SK-N-SH treated with all-trans-retinoic acid at 6 μM for 48 hours (cell line): ENCODE measurements at places on chromosomes 3 and 15.

GRCh38 chr3:53775834-53776251 is 70.4 kb downstream of the CHDH start:
- ATAC-seq, result no peak

DNA sequence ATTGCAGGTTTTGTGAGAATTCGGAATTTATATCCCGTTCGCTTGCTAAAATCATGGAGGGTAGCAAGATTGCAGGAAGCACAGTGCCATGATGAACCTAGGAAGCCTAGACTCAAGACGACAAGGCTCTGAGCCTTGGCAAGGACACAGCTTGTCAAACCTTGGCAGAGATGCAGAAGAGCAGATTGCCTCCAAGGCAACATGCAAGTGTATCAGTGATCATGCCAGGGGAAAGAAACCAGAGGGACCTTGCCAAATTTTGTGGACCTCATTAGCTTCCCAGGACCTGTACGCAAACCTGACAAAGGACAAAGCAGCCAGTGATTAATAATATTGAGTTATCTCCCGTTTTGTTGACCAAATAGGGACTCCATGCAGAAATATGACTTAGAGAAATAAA is 159.7 kb downstream of the GOLIM4 start:
- no peak for ATAC-seq

GRCh38 chr3:45870099-45870498 is 16.2 kb upstream of the CCR9 start:
- no peak for ATAC-seq

- no peak for ATAC-seq
Observed at GRCh38 chr15:101200181-101200580, 51.7 kb downstream of the CHSY1 start.

GRCh38 chr3:66083096-66083678 is 44.5 kb upstream of the MAGI1 start:
- ATAC-seq, result peak; percentile 62

DNA sequence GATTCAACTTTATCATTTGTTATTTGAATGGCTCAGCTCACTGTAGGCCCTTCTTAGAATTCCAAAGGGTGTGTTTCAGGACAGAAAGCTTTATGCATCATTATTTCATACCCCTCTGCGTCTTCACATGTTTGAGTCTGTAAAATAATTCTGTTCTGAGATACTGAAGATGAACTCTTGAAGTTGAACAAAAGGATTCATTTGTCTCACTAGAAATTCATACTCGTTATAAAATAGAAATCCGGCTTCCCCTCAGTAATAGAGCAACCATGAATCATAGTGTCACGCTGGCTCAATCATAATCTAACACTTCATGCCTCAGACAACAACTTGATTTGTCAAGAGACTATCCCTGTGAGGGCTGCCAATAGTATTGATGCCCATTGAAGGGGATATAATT is 1015.4 kb upstream of the SEMA6D start:
- no peak for ATAC-seq

DNA sequence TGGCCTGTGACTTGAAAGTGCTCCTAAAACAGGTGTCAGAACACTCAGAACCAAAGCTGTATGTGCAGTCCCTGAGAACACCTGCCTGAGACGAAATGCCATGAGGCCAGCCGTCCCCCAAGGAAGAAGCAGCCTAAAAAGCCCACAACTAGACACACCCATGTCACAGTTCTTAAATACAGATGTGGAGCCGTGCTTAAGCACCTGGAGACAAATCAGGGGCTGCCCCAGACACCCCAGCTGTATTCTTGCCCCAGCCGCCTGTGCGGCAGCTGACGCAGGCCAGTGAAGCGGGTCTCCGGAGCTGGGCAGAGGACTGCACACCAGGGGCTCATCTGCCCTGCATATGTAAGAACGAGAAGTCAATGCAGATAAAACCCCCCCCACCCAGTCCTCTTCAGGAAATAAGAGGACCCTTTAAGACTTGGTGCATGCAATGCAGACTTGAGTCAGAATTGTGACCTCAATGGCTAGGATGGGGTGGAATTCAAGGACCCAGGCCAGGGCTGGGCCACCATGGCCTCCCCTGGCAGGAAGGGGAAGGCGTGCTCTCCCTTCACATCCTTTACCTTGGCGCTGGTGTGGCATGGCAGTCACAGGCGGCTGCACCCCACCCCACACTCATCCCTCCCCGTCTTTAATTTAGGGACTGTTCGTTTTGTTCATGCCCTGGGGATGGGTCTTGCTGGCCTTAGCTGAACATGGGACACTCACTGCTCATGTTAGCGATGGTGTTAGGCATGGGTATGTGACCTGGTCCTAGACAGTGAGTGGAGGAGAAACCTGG is 27.7 kb upstream of the PLXNA1 start:
- ATAC-seq, result no peak

DNA sequence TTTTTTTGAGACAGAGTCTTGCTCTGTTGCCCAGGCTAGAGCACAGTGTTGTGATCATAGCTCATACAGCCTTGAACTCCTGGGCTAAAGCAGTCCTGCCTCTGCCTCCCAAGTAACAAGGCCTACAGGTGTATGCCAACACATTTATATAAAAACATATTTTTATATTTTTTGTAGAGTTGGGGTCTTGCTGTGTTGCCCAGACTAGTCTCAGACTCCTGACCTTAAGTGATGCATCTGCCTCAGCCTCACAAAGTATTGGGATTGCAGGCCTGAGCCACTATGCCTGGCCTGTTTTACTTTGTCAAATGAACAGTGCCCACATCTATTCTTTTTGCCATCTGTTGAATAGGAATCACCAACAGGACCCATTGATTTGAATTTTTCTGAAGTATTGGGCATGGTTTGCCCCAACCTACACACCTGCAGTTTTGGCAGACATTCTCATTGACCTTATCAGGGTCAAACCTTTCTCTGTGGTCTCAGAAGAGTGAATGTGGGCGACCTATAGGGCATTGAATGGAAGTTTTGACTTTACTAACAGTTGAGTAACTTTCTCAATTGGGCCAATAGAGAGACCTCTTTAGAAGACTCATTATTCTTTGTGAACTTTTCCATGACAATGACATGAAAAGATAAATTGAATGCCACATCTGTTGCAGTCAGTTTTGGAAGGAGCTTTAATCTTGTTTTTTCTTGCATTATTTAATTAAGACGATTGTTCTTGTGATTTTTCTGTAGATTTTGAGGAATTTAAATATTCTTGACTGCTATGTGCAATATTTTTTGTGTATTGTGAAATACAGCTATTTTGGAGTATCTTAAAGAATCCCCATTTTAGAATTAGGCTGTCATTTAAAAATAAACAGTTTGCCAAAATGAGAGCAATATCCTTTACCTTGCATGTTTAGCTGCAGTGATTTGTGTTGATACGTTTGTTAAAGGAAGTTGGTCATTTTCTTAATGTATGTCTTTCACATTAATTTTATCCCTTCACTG is 2.7 kb downstream of the IREB2 start:
- no peak for ATAC-seq

GRCh38 chr3:101848754-101849713 is at the start of gene NFKBIZ:
NFKBIZ (plus strand) TSS chr3:101849514; CDS start chr3:101849629, 115 bp downstream.
- ATAC-seq, result peak; percentile 91

DNA sequence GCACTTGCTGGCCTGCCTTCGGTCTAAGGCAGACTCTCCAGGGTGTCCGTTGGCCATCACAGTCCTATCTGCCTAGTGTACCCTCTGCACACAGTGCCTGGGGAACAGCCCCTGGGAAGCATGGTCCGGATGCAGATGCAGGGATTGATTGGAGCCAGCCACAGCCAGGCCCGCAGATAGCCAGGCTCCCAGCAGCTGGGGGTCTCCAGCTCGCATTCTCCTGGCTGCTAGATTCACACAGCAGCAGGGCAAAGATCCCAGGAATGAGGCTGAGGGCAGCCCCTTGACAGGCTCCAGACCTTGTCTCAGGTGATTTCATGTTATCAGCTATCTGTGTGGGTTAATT is 41.4 kb downstream of the IRAK2 start:
- ATAC-seq, result peak; percentile 45

GRCh38 chr3:170909129-170909903 is 879 bp upstream of the EIF5A2 start:
- no peak for ATAC-seq

- ATAC-seq, result no peak
Observed at GRCh38 chr3:99159220-99159762, 257.8 kb upstream of the DCBLD2 start.

DNA sequence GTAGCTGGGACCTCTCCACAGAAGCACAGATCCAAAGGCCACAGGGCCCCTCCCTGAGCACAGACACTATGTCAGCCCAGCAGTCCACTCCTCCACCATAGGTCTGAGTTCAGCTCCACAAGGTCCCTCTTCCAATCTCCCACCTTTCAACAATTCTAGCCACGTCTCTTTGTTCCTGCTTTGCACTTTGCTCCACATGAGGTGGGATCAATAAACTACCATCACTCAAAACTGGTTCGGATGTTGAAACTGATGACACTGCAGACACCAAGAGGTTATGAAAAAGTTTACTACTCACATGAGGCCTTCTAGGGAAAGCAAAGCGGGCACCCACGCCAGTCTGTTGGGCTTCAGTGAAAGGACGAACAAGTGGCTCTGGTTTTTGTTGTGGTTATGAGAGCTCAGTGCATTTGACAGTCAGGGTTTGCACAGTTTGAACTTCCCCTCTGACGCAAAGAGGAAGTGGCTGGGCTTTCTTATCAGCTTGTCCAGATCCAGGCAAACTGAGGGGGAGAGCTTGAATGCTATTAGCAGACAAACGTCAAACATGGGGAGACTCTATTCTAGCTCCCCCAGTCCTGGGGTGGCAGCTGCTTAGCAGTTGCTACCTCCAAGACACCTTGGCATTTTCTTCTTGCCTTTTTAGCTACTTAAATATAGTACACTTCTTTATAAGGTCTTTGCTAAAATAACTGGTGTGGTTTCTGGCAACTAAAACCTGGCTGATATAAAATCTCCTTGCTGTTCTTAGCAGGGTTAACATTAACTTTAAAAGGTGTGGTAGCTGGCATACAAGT is 37.8 kb downstream of the ZNF445 start:
- peak; percentile 97 for ATAC-seq

DNA sequence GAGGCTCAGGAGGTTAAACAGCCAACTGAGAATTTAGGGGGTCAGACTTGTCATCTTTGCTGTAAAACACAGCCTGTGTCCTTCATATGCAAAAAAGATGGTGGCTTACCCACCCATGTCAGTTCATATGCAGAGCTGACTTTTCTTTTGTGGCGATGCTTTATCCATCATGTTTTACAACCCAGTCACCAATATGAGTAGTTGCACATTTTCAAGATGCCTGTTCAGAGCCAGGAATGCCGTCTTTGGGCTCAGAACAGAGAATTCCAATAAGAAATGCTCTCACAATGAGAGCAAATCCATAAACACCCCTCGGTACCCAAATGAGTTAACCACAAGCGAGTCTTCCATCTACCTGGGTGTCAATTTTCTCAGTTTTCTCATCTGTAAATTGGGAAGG is 83.6 kb downstream of the TIGIT start:
- ATAC-seq, result no peak

DNA sequence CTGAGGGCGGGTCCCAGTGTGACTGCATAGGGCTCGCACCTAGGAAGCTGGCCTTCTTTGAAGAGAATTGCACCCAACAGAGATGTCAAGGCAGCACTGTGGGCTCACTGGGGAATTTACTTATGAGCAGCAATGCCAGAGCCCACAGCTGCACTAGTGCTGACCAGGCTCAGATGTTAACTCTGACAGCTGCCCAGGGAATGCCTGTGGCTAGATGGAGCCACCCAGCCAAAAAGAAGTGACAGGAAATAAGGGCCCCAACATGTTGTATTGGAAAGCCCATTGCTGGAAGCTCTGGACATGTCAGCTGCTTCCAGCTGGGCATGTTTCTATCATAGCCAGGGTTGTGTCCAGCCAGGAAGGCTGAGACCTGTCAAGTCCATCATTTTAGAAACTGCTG is 90.9 kb upstream of the ZNF280D start:
- ATAC-seq, result no peak; the same call in 2 of the 3 replicates

- ATAC-seq, result no peak
Observed at GRCh38 chr15:34311563-34311962, 26.0 kb downstream of the SLC12A6 start.

DNA sequence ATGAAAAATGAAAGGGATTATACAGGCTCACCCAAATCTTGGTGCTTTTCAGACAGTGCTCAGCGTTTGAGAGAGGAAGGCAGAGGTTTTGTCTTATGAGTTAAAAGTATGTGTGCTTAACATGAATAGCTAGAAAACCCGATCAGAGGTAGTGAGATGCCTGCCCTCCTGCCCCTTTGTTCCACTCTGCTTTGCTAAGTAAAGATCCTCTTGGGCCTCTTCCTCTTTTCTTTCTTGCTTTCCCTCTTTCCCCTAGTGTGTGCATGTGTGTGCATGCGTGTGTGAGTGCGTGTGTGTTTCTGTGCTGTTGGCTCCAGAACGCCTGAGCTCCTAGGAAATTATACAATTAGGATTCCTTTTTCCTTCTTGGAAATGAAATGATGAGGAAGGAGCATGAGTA is 261.3 kb upstream of the NR2E3 start:
- no peak for ATAC-seq

DNA sequence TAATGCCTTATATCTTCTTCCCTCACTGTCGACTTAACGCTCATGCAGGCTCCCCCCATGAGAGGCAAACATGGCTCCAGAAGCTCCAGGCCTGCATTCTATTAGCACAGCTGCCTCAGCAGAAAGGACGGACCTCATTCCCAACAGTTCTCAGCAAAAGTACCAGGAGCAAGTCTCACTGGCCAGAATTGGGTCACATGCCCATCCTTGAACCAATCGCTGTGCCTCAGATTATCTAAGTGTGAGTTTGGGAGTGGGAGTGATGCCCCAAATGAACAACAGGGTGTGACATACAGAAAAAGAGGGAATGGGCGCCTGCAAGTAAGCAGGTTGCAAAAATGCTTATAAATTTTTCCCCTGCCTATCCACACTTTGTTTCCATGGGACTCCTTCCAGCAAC is 4.3 kb upstream of the RAD18 start:
- ATAC-seq, result no peak

- no peak for ATAC-seq
Observed at GRCh38 chr3:98809557-98809956, 46.4 kb downstream of the ST3GAL6 start.

GRCh38 chr3:160635213-160635612 is 41.7 kb upstream of the ARL14 start:
- no peak for ATAC-seq

DNA sequence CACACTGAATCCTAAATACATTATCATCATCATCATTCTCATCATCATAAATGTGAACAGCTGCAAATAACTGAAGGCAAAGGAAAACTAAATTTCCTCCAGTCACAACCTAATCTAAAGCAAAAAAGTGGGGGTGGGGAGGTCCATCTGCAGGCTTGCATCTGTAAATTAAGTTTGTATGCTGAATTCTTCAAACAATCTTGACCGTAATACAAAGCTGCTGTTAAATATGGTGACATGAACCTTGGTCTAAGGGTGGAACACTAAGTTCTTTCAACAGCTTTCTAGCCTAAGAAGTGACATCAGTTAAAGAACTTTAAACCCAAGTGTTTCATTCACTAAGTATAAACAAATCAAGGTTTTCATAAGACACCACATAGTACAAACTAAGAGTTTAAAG is 4.3 kb downstream of the LRRFIP2 start:
- ATAC-seq, result peak; percentile 15

DNA sequence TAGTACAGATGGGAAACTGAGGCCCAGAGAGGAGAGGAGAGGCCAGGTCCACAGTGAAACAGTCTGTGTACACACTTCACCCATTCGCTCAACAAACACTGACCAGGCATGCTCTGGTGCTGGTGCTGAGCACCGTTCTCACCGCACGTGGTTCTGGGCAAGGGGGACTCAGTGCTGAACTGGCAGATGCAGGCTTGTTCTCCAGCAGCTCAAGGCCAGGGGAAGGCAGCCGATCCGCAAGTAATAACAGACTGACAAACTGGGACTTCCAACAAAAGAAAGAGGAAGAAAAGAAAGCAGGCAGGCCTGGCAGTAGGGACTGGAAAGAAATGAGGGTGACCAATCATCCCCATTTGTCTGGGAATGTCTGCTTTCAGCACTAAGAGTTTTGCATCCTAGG is 25.6 kb upstream of the LINGO1 start:
- no peak for ATAC-seq
